NCI-H1105 treated with DMSO at 0.1 percent for 48 hours (cell line): ENCODE measurements at places on chromosomes 16 and 17.

- DNase-seq = no peak
These were observed 22.7 kb downstream of the LCMT1 start for GRCh38 chr16:25134166-25134700.

DNA sequence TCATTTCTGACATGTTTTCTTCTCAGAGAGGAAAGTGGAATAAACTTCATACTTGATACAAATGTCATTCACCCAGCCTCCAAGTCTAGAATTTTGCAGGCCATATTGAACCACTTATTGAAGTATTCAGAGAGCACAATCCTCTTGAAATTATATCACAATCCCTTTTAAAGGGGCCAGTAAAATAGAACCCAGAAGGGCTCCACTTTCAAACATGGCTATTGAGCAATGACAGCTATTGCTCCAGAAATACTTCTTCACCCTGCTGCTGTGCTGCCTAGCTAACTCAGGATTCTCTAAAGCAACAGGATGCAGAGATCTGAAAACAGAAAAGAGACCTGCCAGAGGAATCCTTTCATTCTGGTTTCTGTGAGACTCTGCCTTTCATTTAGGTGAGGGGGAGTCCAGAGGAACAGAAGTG lies 275.0 kb upstream of the CDH5 start:
- DNase-seq = no peak

- no peak for DNase-seq
These were observed 21.1 kb downstream of the EIF4A3 start for GRCh38 chr17:80125656-80126448.

GRCh38 chr16:85420501-85421337 lies 192.4 kb upstream of the GSE1 start:
- DNase-seq = no peak

- no peak for DNase-seq
These were observed 43.6 kb upstream of the RBFOX3 start for GRCh38 chr17:79654350-79654959.

- no peak for DNase-seq
These were observed 7.5 kb upstream of the CCL1 start for GRCh38 chr17:34370376-34370996.

- DNase-seq = no peak
These were observed at the start of gene CTRB2 for GRCh38 chr16:75206749-75207451. CTRB2 (minus strand) TSS chr16:75207161; CDS start chr16:75207141, 20 bp downstream.

- DNase-seq = no peak
These were observed 29.9 kb downstream of the CLUH start for GRCh38 chr17:2681650-2682049.

DNA sequence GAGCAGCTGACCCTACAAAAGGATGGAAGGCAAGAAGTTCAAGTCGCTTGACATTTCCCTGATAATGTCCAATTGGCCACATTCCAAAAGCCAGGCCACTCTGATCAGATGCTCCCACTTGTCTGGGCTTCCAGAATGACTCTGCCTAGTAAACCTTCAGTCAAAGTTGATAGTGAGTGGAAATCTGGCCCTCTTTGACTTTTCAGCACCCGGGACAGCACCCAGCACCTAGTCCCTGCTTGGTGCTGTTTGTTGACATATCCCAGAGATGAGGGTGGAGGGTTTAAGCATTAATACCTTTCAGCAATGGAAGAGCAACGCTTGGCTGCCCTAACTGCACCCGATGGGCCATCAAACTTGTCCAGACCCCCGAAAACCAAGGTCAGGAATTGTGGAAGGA lies 131.3 kb downstream of the AIPL1 start:
- no peak for DNase-seq

GRCh38 chr16:67013823-67014633 lies 14.9 kb upstream of the CBFB start:
- DNase-seq = peak; percentile 25

GRCh38 chr16:55035029-55035428 lies 104.4 kb downstream of the IRX5 start:
- DNase-seq = peak; percentile 44

DNA sequence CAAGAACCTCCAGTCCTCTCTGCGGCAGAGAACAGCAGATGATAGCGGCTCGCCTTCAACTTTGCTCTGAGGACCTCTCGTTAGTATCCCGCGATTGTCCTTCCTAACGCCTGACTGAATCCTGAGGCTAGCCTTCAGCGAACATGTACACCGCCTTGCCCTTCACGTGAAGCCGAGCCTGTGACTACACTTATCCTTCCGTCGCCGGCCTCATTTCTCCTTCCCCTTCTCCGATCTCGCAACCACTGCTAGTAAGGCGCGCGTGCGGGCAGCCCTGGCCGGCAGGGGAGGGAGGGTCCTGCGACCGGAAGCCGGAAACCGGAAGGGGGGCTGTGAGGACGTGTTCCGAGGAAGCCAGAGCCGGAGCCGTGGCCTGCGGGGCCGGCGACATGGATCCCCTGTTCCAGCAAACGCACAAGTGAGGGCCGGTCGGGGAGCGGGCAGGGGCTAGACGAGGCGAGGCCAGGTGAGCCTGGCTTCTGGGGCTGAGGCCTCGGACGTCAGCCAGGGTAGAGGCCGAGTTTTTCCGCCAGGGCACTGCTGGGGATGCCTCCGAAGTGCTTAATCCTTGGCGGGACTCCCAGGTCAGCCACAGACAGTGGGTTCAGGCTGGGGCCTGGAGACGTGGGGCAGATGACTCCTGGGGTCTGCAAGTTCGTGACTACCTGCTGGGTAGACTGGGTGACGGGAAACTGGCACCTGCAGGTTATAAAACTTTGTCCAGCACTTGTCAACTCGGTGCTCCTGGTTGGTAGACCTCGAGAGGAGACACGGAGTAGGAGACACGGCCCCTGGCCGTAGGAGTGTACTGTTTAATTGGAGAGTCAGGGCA lies at the start of gene GOSR2:
Gene GOSR2 (plus strand): TSS at position 357 of the 832 bp plus-strand sequence. CDS start 33 bp downstream, at position 390.
- DNase-seq = peak; percentile 84

DNA sequence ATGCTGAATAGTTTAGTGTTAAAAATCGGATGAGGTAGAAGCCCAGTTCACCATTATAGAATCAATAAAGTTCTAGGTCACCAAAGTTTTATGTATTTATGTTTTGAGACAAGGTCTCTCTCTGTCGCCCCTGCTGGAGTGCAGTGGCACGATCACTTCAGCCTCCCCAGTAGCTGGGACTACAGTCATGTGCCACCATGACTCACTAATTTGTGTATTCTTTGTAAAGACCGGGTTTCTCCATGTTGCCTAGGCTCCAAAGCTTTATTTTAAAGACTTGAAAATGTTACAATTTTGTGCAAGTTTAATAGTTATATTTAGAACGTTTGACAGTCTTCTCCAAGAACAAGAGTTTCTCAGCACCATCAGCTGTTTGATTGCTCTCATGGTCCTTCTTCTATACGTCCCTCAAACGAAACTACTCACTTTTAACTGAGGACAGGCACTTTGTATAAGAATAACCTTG lies 32.1 kb downstream of the NDE1 start:
- no peak for DNase-seq

DNA sequence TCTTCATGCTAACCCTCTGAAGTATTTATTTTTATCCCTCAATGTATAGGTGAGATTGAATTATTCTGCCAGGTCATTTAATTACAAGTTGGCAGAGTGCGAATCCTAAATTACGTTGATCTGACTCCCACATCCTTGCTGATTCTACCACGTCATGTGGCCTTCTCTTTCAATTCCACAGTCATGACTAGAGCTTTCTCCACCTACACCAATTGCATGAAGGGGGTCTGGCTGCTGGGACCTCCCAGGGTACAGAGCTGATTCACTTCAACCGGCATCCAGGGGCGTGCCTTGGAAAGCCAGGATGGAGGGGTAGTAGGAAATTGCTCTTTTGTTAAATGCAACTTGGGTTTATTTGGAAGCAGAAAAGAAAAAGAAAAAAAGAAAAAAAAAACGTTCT lies 41.1 kb upstream of the CDH13 start:
- no peak for DNase-seq

DNA sequence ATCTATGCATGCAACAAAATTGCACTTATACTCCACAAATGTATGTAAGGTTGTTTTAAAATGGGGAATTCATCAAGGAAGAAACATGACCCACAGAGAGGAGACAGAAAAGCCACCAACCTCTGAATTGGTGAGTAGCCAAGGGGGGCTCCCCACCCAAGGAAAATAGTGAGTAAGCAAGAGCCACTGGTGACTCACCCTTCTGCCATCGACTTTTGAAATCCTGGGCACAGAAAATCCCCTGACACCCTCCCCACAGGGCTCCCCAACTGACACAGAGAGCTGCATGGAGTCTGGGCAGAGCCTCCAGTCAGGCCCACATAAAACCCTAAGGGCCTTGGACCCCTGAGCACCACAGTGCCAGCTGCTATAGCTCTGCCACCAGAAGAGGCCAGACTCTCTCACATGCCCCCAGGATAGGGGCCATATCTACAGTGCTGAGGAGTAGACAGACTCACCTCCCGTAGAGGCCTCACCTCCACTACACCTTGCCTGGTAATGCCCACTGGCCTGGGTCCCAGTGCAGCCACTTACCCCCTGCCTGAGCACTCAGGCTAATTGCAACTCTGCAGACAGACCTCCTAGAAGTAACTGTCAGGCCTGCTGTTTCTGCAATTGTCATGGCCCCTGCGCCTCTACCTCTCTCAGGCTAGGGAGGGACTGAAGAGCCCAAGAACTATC lies 244.7 kb upstream of the WSB1 start:
- no peak for DNase-seq

DNA sequence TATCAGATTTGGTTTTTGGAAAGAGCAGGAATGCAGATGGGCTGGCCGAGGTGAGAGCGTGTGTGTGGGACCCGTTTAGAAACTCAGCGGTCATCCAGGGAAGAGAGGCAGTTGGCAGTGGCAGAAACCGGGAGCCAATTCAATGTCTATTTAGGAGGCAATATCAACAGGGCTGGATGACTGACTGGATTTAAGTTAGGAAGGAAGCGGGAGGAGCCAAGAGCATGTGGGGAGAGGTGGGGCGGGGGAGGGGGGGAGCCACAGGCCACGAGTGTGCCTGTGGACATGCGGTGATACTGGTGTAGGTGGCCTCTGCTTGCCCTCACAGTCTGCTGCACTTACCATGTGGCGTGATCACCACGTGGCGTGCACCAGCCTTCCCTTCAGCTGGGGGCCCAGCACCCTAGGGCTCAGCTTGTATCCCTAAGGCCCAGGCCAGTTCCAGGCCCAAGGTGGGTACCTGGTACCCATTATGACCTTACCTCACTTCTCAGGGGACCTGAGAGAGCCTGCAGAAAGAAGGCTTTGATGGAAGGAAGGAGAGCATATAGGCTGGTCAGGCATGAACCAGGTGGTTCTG lies 10.8 kb upstream of the TPPP3 start:
- no peak for DNase-seq

DNA sequence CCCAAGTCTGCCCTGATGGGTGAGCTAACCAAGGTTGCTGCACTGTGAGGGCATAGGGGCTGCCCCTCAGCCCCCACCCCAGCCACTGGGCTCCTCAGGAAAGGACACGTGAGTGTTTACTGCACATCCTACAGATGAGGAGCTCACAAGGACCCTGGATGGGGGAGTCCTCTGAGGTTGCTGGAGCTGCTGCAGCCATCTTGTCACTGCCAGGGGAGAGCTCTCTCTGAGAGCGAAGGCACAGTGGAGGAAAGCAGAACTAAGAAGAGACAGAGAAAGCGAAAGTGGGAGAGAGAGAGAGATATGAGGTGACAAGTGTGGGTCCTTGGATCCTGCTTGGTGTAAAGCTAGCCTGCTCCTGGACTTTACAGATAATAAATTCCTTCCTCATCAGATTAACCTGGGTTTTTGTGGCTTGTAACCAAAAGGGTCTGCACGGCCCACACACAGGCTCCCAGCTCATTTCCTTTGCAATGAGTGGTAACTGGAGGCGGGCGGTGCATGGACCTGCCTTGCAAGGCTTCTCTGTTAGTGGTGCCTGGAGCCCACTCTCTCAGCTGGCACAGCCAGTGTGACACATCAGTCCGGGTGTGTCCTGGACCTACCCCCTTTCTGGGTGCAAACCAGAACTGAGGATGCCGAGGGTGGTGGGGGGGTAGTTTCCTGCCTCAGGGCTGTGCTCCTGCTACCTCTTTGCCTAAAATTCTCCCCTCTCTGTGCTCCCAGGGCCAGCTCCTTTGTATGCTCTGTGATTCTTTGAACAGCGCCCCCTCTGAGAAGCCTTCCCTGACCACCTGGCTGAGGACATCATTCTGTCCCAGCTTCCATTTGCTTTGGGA lies 14.2 kb downstream of the SNX20 start:
- no peak for DNase-seq

DNA sequence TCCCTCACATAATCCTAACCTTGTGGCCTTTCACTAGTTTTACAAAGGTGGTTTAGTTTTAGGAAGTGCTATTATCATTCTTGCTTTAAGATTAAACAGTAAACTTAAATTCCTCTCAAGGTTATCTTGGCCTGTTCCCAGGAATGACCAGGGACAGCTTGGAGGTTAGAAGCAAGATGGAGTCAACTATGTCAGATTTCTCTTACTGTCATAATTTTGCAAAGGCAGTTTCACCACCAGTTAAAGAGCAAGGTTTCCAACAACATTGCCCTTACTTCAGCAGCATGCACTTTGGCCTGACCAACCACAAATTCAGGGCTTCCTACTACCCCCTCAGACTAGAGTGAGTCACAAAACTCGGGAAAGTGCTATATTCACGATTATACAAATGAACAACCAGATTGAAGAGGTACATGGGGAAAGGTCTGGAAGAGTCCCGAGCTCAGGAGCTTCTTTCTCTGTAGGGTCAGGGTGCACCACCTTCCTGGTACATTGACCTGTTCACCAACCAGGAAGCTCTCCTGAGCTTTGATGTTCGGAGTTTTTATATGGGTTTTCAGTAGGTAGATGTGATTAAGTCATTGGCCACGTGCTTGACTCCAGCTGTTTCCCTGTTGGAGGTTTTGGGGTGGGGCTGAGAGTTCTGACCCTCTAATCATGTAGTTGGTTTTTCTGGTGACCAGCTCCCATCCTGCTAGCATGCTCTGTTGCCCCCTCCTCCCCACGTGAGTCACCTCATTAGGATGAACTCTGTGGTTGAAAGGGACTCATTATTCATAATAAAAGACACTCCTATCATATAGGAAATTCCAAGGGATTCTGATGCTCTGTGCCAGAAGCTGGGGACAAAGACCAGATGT lies 19.4 kb downstream of the RHOT1 start:
- no peak for DNase-seq

- no peak for DNase-seq
These were observed 26.5 kb downstream of the KAT7 start for GRCh38 chr17:49814781-49815529.

GRCh38 chr17:60720763-60721531 lies 43.3 kb downstream of the BCAS3 start:
- DNase-seq = peak; percentile 52

- no peak for DNase-seq
These were observed 10.2 kb downstream of the PIP4K2B start for GRCh38 chr17:38789185-38789584.

DNA sequence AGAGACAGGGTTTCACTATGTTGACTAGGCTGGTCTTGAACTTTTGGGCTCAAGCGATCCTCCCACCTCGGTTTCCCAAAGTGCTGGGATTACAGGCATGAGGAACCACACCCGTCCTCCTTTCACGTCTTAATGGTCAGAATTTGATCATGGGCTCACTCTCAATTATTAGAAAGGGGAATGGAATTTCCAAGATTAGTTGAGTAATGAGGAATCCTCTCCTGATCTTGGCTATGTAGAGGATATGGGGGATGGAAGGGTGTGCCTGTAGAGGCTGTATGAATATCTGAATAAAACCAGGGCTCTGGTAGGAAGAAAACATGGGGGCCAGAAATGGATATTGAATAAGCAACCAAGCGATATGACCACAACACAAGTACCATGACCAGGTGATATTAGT lies 25.9 kb upstream of the SMURF2 start:
- no peak for DNase-seq
